ENCODE measurements at places on chromosomes 2 and 18. TPM values are rescaled to one million over a fixed set of nuclear protein-coding genes. Genes with fewer than 3 reads are reported as not detected.

GRCh38 chr18:55072698-55073097, 113.4 kb upstream of the CCDC68 start:
- DNase-seq = no peak

The NTSR2 gene
- polyA plus RNA-seq = not detected

DNA sequence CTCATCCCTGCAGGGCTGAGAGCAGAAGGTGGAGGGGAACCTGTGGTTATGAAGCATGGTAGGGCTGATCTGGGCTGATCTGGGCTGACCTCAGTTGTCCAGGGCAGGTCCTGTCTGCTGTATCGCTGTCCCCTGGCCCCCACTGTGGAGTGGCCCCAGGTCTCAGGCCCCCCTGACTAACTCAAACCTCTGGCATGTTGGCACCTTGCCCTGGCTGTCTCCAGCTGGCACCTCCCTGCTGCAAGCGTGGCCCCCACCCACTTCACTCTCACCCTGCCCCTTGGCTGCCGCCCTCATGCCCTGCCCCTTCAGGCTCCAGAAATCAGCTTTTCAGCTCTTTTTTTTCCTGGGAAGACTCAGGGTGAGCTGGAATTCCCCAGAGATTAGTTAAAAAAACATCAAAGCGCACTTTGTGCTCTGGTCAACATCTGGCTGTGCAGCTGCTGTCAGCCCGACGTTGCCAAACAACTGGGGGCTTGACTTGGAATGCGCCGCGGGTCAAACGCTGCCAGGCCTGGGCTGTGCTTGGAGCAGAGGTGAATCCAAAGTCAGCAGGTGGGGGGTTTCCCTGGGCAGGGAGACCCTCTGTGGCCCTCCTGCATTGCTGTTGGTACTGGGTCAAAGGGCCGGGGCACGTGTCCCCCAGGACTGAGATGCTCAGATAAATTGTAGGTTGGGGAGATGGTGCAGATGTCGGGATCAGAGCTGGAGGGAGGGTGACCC, 173.8 kb upstream of the HDAC4 start:
- DNase-seq = no peak

The ALK gene
- not detected for polyA plus RNA-seq

- DNase-seq = peak; percentile 6
These were observed 7.8 kb upstream of the GPR55 start for GRCh38 chr2:230932556-230933511.
